ENCODE measurements at places on chromosomes 2 and 18.

DNA sequence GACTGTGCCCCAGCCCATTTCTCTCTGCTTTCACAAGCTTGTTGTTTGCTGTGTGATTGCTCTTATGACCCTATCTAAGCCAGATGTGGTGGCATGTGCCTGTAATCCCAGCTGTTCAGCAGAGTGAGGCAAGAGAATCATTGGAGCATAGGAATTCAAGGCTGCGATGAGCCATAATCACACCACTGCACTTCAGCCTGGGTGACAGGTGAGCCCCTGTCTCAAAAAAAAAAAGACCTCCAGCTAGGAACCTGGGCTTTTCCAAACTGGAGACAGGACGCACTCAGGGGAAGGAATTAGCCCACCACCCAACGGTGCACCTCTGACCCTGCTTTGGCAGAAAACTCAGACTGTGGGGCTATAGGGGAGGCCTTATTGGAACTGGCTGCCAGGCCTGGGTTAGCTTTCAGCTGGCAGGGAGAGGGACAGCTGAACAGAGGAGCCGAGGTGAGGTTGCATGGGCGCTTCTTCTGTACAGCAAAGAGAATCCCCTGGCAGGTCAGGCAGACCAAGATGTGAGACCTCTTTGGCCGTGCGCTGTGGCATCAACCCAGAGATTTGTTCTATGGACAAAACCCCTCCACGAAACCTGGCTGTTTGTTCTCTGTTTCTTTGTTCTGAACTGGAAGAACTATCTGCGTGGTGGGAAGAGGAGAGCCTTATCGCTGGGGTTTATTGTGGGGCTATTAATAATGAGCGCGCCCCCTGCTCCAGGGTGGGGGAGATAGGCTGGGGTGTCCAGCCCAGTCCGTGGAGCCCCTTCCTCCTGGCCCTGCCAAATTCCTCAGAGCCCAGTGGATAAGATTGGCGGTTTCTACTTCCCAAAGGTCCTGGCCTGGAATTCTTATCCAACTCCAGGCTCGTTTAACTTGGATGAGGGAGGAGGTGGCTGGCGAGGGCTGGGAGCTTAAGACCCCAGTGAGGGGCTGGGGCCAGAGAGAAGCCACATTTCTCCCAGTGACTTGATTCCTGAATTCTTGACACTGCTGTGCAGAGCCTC lies 38.8 kb upstream of the SMAD7 start:
- no peak for DNase-seq

GRCh38 chr2:188610050-188610444 lies 318.4 kb downstream of the GULP1 start:
- DNase-seq = no peak

DNA sequence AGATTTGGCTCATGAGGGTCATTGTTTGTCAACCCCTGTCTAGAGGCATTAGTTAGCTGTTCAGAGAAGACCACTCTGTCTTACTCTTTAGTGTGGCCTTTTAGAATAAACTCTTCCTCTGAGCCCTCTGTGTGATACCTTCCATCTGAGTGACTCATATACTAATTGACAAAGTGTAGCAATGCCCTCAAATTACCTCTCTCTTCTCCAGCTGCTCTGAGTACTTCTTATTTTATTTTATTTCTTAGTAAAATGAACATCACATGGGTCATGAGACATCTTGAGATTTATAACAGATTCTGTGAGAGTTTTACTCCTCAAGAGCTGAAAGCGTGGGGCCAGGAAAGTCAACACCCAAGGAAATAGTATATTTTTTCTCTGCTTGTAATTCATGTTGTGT lies 67.4 kb downstream of the KCTD18 start:
- no peak for DNase-seq

DNA sequence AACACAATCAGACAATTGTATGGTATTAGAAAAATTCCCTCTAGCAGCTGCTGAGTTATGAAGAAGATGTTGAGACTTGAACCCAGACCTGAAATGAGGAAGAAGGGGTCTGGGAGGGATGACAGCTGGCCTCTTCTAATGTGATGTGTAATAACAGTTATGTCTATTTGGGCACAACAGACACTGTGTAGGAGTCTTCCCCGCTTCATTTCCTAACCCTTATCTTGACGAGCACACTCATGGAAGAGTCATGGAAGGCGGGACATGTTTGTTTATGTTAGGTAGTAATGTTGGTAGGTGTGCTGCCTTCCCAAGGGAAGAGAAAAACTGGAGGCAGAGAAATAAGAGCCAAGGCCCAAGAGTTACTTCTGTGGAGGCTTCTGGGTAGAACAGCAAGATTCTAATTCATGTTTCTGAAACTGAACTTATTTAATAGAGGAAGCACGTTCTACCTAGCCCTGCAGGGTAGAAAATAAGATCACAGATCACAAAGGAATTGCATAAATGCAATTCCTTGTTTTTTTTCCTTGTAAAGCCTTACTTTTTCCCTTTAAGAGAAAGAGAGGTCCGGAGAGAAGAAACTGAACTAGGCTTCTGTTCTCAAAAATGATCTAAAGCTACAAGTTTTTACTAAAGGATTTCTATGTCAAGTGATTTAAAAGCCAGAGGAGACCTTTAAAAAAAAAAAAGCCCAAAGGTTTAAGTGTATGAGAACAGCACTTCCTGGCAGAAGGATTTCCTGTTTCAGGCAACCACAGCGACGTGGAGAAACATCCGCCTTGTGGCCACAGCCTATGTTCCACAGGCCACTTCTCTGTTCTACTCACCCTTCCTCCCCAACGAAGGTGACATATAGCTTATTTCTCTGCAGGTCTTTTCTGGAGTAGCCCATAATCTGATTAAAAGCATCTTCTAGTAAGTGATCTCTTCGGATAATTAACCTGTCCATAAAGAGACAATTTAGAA lies 68.5 kb upstream of the STK17B start:
- no peak for DNase-seq

GRCh38 chr2:47354013-47354847 lies 48.7 kb upstream of the MSH2 start:
- DNase-seq = no peak

- no peak for DNase-seq
Measured at GRCh38 chr2:200211643-200212042, 94.8 kb upstream of the SPATS2L start.

DNA sequence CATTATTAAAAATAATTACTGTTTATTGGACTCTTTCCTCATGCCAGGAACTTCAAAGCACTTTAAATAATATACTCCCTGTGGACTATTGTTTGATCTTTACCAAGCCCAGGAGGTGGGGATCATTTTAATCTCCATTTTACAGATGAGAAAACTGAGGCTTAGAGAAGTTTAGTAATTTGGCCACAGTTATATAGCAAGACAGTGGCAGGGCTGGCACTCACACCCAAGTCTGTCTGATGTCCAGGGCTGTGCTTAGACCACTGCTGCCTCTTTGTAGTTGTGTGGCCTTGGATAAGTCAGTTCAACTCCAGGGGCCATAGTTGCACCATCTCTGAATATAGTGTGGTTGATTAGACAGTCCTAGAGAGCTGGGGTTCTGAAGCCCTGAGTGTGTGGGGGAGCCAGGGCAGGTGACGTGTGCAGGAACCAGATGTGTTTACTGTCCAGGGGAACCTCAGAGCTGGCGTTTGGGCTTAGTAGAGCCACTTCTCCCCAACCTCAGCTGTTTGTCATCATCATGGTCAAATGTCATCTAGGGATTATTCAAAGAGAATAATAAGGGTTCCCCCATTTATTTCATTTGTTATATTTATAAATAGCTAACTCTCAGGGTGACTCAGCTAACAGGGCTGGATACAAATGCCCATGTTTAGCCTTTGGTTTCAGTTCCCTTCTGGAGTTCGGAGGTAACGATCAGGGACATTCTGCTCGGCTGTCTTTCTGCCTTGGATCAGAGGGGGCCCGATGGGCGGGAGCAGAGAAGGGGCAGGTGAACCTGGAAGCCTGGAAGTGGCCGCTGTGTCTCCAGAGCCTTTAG lies 68.0 kb downstream of the BOLA3 start:
- no peak for DNase-seq

- DNase-seq = no peak
Measured at GRCh38 chr2:29209551-29209950, 94.3 kb downstream of the CLIP4 start.

GRCh38 chr2:227720680-227721079 lies 2.9 kb upstream of the SLC19A3 start:
- DNase-seq = no peak

DNA sequence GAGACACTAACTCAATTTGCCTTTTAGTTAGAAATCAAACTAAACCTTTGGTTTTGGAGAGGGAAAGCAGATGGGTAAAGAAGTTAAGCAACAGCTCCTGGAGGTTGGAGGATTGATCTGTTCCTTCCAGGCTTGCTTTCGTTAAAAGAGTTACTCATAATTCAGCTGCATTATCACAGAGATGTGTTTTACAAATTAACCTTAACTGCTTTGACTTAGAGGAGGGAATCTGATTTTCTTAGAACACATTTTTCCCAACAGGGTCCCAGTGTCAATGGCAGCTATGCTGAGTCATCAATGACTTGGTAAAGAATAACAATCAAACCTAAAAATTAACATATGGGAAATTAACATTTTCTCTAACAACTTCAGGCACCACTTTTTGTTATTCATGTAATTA lies 113.4 kb downstream of the COPS8 start:
- no peak for DNase-seq

DNA sequence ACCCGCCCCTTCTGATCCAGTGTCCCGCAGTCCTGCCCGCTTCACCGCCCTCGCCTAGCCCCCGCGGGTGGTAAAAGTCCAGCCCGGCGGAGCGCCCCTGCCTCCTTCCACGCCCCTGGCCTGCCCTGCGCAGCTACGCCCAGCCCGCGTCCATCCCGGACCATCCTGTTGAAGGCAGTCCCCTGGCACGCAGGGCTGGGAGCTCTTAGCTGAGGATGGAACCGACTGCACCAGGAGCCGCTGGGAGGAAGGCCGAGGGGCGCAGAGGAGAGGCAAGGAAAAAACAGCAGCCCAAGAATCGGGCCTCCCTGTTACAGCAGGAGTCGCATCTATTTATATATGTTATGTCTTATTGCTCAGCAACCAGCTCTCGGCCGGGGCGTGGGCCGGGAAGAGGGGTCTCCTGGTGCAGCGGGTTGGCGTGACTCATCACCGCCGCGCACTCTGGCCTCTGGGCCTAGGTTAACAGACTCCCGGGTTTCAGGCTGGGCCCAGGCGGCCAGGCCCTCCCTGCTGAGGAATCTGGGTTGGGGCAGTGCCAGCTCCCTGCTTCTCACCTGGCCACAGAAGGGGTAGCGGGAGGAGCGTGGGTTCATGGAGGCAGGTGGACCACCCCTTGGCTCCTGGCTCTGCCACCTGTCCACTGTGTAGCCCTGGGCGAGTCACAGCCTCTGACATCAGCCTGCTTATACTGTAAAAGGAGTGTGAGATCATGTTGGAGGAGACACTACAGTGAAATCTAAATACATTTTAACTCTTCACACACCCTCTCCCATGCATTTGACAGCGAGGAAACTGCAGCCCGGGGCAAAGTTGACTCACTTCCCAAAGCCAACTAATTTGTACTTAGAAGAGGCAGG lies 13.4 kb upstream of the MAP3K2 start:
- no peak for DNase-seq

- DNase-seq = no peak
Measured at GRCh38 chr2:69797235-69797634, 32.2 kb upstream of the GMCL1 start.

DNA sequence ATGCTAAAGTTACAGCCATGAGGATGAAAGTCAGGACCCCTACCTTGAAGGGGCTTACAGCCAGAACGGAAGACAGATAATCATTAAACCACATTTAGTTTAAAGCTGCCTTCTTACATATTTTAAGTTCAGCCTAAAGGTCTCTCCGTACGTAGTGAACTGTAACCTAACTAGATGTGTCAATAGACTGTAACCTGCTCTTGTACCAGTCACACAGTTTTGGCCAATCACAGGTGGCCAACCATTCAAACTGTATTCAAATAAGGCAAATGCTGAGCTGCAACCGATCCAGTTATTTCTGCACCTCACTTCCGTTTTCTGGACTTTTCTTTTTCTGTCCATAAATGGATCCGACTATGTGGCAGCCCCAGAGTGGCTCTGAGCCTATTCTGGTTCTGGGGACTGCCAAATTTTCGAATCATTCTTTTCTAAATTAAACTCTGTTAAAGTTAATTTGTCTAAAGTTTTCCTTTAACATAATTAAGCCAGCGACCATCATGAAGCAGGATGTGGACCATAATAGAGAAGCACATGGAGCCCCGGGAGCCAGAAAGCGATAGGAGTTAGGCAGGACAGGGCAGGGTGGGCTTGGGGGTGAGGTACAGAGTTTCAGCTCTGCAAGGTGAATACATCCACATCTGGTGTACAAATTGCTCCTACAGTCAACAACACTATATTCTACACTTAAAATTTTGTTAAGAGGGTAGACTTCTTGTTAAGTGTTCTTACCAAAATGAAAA lies 48.4 kb upstream of the YPEL5 start:
- DNase-seq = no peak

GRCh38 chr2:108923019-108923700 lies 65.9 kb downstream of the EDAR start:
- DNase-seq = no peak

DNA sequence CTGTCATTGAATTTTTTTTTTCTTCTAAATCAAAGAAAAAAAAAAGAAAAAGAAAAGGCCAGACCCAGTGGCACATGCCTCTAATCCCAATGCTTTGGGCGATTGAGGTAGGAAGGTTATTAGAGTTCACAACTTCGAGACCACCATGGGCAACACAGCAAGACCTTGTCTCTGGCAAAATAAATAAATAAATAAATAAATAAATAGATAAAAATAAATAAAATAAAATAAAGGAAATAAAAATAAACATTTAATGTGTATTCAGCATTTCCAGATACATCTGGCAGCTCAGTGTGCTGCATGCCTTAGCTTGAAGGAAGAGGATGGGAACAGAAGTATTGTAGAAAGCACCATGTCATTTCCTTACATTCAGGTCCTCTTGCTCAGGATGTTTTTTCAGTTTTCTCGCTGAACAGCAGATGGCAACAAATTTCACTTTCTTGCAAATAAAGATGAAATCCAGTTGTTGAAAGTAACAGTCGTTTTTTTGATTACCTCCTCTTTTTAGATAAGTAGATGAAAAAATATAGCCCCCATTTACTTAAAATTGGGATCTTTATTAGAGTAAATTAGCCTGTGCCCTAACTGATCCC lies 25.7 kb upstream of the FAM178B start:
- DNase-seq = no peak

DNA sequence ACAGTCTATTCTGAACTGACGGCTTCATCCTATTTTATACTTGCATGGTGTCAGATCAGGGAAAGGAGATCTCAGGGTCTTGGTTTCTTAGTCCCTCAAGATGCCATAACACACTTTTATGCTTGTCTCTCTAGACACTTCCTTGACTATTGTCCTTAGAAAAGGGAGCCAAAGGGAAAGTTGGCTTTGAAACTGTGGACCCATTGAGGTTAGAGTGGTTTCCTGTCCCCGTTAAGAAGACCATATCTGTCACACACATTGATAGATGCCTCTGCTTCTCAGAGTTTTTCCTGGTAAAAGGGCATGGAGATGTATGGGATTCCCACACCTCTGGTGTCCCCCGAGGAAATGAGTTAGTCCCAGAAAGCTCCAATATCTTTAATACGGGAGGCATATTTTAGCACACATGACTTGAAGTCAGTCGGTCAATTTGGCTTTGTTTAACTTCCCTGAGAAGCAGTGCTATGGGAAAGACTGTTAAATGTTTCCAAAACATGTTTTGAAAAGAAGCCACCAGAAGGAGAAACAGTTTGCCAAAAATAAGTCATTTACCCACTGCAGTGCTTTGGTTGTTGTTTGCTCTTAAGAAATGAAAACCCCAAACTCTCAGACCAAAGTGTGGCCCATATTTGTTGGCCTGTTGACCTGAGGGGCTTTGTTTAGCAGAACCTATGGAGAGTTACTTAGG lies 133.4 kb upstream of the CXCR4 start:
- DNase-seq = no peak

Measured in neural crest cell (in vitro differentiated cells).